ENCODE measurements at places on chromosomes 7 and 10.
A peak's percentile ranks its signal among the peaks of the same experiment; 100 is the strongest.

DNA sequence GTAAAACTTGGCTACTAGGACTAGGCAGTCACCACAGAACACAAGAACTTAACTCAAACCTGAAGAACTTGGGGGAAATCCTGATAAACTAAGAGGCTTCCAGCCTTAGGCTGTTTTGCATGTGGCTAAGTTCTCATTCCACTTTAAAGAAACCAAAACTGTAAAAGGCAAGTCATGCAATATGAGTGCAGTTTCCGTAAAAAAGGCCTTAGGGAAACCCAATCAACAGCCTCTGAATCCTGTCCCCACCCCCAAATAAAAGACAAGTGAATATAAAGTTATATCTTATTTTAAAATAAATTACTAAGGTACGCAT is 95.1 kb downstream of the USP6NL start:
- no peak for DNase-seq

- DNase-seq, result peak; percentile 77
These were observed 51.3 kb downstream of the PWWP2B start for GRCh38 chr10:132448248-132448731.

DNA sequence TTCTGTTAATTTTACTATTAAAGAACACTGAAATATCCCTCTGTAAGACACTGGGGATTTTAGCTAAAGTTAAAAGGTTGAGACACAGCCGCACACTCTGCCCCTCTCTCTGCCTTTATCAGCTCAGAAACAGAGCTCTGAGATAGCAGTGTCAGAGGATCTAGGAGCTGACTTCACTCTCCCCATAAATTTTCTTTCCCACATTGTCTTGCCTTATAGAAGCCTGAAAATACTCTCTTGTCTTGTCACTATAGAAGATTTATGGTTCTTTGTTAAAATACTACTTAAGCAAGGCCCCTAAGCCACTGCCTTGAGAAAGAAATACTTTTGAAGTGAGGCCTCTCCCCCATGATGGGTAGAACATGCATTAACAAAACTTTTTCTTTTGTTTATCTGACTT is 105.7 kb upstream of the C10orf90 start:
- DNase-seq, result no peak

- no peak for DNase-seq
These were observed 52.6 kb downstream of the MACC1 start for GRCh38 chr7:20164425-20165145.

DNA sequence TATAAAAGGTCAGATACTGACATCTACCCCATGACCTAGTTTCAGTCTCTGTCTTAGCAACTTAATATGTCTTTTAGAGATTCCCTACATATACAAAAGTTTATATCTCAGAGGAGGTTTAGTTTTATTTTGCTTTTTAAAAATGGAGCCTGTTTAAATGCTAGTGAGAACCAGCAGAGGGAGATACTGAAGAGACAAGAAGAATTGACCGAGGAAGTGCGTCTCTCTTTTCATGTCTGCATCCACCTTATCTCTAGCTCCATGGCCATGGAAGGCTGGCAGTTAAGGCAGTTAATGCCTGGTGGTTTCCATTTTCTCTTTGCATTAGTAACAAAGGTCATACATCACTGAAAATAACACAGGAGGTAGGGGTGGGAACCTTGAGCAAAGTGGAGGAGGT is 10.7 kb downstream of the SUV39H2 start:
- DNase-seq, result no peak
